ENCODE measurements at places on chromosomes 11 and 22.
A peak's percentile ranks its signal among the peaks of the same experiment; 100 is the strongest.

GRCh38 chr22:29719899-29720645 is at the start of gene CABP7:
Gene CABP7, plus strand, starts transcription at chr22:29720003. Its CDS starts 422 bp downstream, at chr22:29720425.
- DNase-seq, result no peak

DNA sequence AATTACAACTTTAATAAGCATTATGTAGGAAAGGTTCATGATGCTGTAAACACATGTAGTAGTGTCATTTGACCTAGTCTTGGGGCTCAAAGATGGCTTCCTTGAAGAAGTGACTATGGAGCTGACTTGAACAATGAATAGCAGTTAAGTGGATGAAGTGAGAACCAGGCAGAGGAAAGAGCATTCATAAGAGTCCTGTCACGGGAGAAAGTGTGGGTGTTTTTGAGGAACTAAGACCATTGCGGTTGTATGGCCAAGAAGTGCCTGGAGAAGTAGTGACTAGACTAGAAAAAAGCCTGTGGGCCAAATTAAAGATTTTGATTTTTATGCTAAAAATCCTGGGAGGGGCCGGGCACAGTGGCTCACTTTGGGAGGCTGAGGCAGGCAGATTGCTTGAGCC is 7.2 kb upstream of the IL18BP start:
- no peak for DNase-seq

DNA sequence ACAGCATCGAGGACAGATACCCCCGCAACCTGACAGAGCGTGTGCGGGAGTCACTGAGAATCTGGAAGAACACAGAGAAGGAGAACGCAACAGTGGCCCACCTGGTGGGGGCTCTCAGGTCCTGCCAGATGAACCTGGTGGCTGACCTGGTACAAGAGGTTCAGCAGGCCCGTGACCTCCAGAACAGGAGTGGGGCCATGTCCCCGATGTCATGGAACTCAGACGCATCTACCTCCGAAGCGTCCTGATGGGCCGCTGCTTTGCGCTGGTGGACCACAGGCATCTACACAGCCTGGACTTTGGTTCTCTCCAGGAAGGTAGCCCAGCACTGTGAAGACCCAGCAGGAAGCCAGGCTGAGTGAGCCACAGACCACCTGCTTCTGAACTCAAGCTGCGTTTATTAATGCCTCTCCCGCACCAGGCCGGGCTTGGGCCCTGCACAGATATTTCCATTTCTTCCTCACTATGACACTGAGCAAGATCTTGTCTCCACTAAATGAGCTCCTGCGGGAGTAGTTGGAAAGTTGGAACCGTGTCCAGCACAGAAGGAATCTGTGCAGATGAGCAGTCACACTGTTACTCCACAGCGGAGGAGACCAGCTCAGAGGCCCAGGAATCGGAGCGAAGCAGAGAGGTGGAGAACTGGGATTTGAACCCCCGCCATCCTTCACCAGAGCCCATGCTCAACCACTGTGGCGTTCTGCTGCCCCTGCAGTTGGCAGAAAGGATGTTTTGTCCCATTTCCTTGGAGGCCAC is 3.3 kb downstream of the FADD start:
- DNase-seq, result no peak

DNA sequence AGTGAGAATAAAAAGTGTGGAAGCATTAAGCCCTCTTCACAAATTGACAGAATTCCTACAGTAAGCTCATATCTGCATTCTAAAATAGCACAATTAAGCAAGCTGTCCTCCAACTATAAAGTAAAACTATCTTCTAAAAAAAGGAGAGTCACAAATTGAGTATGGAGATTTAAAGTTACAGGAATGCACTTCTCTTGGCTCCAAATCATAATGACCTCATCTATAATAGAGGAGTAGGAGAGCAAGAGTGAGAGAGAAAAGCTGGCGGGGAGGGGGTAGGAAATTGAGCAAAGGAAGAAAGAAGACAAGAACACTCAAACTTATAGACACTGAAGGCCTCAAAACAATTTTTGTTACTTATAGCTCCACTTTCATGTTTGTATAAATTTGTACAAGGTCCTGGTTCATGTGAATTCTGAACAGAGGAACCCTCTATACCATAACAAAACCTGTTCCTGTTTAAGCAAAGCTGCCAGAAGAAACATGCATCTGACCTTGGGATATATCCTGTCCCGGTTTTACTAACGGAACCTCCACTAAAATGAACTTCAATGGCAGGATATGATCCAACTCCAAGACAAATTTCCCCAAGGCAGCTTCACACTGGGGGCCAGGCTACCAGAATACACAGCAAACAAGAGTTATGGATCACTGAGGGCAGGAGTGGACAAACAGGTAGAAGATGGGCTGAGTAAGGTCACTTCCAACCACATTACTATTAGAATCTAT is 37.2 kb downstream of the SLC35F2 start:
- DNase-seq, result no peak

- peak; percentile 47 for DNase-seq
Measured at GRCh38 chr11:76216536-76217325, 10.4 kb upstream of the WNT11 start.

DNA sequence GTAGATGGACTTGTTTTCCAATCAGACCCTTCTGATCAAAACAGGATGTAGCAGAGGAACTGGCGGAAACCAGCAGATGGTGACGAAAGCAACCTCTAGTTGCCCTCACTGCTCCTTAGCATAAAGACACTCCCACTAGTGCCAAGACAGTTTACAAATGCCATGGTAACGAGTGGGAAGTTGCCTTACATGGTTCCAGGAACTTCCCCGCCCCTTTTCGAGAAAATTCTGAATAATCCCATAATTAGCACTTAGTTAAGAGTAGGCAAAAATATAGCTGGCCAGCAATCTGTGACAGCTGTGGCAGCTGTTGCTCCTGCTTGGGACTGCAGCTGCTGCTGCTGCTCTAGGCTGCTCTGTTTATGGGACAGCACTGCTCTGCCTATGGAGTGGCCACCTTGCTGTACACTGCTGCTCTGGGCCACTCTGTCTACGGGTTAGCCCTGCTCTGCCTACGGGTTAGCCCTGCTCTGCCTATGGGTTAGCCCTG is 33.4 kb upstream of the SORL1 start:
- no peak for DNase-seq
